Activated CD8-positive, alpha-beta memory T cell treated with anti-CD3 and anti-CD28 coated beads for 1 hour (primary cell): ENCODE measurements at places on chromosomes 2 and 18.

DNA sequence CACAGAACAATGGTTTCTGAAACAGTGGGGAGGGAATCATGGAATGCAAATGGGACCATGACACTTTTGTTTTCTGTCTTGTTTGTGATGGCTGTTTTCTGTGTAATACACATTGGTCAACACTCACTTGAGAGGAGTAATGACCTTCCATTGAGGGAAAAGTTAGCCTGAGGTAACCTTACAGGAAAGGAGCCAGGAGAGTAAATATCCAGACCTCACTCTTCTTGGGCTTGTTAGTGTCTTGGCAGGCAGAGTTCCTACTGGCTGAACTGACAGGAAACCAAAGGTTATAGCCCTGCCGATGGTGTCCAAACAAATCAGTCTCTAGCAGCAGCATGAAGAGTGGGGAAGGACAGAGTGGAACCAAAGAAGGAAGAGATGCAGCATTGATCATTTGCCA lies 17.2 kb upstream of the RPRM start:
- no peak for DNase-seq

- DNase-seq, result no peak
These were observed 237.0 kb upstream of the FOSL2 start for GRCh38 chr2:28155627-28156026.

DNA sequence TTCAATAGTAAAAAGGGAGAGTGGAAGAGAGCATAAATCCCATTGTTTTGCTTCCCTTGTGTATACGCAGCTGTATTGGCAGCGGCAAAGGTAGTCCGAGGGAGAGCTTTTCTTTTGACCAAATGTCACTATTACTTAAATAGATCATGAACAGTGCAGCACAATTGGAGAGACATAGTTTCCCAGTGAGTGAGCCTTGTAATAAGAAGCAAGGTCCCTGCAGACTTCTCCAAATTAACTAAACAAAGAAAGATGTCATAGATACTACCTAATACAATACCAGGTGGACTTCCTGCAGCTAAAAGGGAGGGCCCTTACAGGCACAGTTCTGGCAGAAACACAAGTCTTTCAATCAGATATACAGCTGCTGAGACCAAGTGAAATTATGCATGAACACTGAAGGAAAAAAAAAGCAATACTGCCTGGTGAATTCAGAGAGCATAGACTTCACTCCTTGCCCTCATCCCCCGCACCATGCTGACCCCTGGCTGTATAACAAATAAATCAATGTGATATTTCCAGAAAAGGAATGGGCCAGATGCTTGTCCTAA lies 404.7 kb upstream of the CDH2 start:
- DNase-seq, result no peak

DNA sequence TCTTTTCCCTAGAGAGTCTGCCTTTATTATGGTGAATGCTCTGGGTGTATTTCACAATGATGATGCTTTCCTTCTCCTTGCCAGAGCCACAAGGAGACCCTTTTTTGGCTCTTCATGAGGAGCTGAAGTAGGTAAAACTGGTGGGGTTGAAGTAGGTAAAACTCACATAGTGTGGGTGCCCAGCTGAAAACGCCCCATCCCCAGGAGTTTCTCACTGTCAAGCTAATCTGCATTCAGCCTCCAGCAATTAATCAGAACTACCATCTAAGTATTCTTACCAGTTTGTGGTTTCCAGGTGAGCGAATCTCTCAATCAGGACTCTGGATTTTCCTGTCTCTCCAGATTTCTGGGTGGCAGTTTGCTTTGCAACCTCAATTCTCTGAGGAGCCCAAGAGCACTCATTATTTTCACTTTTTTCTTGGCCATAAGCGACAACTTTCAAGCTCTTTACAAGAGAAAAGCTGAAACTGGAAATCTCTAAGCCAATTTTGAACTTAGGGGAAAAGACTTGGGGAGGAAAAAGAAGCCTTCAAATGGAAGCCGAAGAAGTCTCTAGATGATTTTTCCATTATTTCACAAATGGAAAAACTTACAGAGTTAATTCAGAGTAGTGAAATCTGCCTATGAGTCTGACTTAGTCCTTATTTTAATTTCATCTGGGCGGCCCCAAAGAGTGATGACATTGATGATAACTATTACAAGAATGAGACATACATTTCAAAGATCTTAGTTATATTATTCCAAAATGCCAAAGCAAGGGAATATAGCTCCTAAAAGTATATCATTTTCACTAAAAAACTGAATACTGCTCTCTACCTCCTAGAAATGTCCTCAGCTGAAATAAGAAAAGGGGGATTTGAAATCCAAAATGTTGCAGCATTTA lies 121.4 kb upstream of the MAP3K20 start:
- no peak for DNase-seq

GRCh38 chr2:195320413-195320973 lies 336.5 kb upstream of the SLC39A10 start:
- no peak for DNase-seq
